ENCODE measurements at places on chromosomes 7 and 10. TPM values are rescaled to one million over a fixed set of nuclear protein-coding genes. Genes with fewer than 3 reads are reported as not detected.

The ACBD7 gene
- not detected for total RNA-seq

The SORBS1 gene
- 0.08 TPM for total RNA-seq

The GGCT gene
- 49.2 TPM for total RNA-seq

The ELFN1 gene
- total RNA-seq, result 0.23 TPM

The TMEM243 gene
- 31.5 TPM for total RNA-seq

The ABCB1 gene
- total RNA-seq, result not detected

The TFAM gene
- 27.5 TPM for total RNA-seq

The SPDYE16 gene
- total RNA-seq, result not detected

The MCM10 gene
- total RNA-seq, result 14.6 TPM

The SFTPD gene
- not detected for total RNA-seq

The CCZ1B gene
- total RNA-seq, result 15.9 TPM

The CUBN gene
- under 0.01 TPM for total RNA-seq

The SEPTIN7 gene
- 195 TPM for total RNA-seq

The SPDYE2B gene
- total RNA-seq, result not detected

The ZP3 gene
- total RNA-seq, result 17.1 TPM

The NCAPG2 gene
- 12.8 TPM for total RNA-seq

The ASB4 gene
- total RNA-seq, result 0.47 TPM

The OR13A1 gene
- not detected for total RNA-seq

The LEP gene
- total RNA-seq, result 0.04 TPM

The TMEM270 gene
- not detected for total RNA-seq

The AQP1 gene
- total RNA-seq, result not detected

The MYO1G gene
- not detected for total RNA-seq

The TSPAN12 gene
- total RNA-seq, result not detected

The NOS3 gene
- 1.8 TPM for total RNA-seq

The FAM25A gene
- 3.3 TPM for total RNA-seq

The SPDYE8 gene
- not detected for total RNA-seq

The UBE3C gene
- total RNA-seq, result 74.3 TPM

The TRIM74 gene
- total RNA-seq, result not detected

The SFR1 gene
- total RNA-seq, result 14.8 TPM

The HOXA4 gene
- 1.6 TPM for total RNA-seq

The MRPL32 gene
- 51.0 TPM for total RNA-seq

The NCF1 gene
- 1.9 TPM for total RNA-seq

The NFKB2 gene
- total RNA-seq, result 53.7 TPM

The TAC1 gene
- total RNA-seq, result not detected

The NPY gene
- not detected for total RNA-seq

The C10orf67 gene
- total RNA-seq, result 0.34 TPM

The TAS2R5 gene
- not detected for total RNA-seq

The SLC26A4 gene
- 0.62 TPM for total RNA-seq

The SPDYE9 gene
- not detected for total RNA-seq

The NUTM2E gene
- total RNA-seq, result not detected

The CYP3A4 gene
- total RNA-seq, result not detected

The ADAM8 gene
- total RNA-seq, result 115 TPM

The DGKI gene
- total RNA-seq, result not detected

The WEE2 gene
- total RNA-seq, result not detected

Measured in hair follicular keratinocyte (primary cell).